ENCODE measurements at places on chromosomes 11 and 22.

- DNase-seq: no peak
These were observed 1.1 kb upstream of the RASSF10 start for GRCh38 chr11:13008061-13008435.

DNA sequence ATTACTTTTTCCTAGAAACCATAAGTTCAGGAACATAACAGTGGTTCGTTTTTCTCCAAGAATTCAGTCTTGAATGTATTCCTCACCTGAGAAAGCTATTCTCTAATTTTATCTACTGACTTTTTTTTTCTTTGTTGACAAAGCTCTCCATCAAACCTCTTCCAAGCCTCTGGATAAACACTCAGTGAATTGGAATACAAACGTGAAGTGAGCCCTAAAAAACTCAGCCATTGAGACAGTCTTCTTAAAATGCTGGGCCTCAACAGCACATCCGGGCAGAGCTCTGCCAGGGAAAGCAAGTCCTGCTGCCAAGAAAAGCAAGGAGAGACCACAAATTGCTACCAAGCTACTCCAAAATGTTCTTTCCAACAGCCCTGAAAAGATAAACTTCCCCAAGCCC lies 7.7 kb upstream of the SLC1A2 start:
- DNase-seq: peak; percentile 62

- no peak for DNase-seq
These were observed 242.7 kb upstream of the NCAM1 start for GRCh38 chr11:112718483-112718882.

DNA sequence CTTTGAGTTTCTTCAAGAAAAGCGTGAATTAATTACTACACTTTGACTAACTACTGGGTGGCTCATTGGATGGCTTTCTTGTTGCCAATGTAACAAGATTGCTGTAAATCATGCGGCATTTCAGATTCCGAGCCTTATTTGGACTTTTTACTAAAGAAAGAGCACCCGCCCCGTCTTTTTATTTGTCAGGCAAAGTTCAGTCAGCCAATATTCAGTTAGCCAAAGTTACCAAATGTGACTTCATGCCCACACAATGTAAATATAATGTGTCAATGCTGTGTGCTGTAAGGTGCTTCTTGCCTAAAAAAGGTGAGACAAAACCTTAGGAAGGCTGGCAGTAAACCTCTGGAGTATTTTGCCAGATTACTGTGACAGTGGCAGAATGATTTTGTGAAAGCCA lies 14.8 kb downstream of the FLI1 start:
- DNase-seq: no peak

GRCh38 chr11:94504689-94505293 lies 7.5 kb upstream of the C11orf97 start:
- DNase-seq: peak; percentile 76

GRCh38 chr11:19435306-19435989 lies 194.7 kb upstream of the E2F8 start:
- peak; percentile 83 for DNase-seq

- no peak for DNase-seq
These were observed 76.5 kb downstream of the RAB30 start for GRCh38 chr11:82995235-82995634.

- no peak for DNase-seq
These were observed 277.6 kb upstream of the ZC3H12C start for GRCh38 chr11:109815500-109816150.

- DNase-seq: no peak
These were observed 9.0 kb upstream of the MUC5AC start for GRCh38 chr11:1148752-1149180.

DNA sequence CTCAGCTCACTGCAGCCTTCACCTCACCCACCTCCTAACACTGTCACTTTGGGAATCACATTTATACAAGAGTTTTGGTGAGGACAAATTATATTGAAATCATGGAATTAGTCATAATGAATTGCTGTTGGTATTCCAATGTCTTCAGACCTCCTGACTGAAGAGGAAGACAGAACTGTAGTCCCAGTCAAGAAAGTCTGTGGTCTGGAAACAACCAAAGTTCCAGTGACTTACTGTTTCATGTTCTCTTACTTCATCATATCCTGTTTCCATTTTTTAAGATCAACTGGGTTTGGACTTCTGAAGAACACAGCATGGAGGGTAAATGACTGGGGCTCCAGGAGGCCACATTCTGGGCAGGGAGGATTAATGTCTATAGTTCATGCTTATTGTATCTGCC lies 43.0 kb upstream of the HIPK3 start:
- DNase-seq: peak; percentile 31

- no peak for DNase-seq
These were observed 79.0 kb downstream of the LDLRAD3 start for GRCh38 chr11:36022882-36023281.

GRCh38 chr11:34756591-34756990 lies 135.7 kb downstream of the EHF start:
- DNase-seq: peak; percentile 10

DNA sequence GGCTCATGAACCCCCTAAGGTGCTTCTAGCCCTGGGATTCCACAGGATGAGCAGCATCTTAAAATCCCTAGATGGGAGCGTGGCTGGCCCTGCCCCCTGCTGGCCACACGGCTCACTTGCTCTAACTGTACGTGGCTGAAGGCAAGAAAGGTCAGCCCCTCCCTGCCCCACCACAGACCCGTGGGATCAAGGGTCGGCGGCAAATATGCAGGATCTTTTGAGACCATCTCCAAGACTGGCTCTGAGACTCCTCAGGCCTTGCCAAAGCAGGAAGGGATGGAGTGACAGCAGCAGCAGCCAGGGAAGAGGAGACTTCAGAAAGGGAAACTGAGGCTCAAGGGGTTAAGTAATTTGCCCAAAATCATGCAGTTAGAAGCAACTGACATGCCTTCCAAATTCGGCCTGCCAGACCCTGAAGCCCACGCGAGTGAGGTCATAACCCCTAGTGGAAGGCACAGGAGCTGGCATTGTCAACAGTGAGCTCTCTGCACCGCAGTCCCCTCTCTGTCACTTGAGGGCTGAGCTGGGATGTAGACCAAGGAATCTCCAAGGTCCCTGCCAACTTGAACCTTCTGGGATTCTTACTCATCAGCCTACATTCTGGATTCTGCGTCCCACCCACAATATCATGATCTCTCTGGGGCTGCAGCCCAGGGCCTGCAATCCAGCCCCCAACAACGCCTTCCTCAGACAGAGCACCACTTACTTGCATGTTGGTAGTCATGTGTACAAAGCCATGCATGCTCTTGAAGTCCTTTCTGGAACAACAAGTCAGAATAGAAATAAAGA lies 31.4 kb downstream of the CREB3L1 start:
- peak; percentile 78 for DNase-seq

DNA sequence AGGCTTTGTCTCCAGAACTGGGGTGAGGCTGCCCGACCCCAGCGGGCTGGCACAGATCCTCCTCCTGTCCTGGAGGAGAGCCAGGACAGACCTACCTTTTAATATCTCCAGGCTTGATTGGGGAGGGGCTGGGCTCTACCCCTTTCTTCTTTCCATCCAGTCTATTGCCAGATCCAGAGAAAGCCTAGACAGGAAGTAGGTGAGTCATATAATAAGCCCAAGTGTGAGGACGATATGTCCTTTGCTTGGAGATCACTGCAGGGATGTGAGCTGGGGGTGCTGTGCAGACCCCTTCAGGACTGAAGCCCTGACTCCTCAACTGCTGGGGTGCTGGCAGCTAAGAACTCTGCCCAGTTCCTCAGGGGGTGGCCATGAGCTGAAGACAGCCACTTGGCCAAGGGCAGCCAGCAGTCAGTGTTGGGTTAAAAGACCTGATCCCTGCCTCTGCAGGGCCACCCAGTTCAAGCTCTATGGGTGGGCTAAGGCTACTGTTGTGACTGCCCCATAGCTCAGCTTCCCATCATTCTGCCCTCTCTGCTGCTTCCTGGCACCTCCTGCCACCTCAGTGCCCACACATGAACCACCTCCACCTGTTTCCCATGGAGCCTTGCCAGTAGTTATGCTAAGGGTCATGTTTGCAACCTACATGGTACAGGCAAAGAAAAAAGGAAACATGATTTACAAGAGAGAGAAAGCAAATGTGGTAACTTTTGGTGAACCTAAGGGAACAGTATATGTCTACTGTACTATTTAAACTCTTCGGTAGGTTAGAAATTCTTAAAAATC lies 8.3 kb upstream of the C22orf39 start:
- no peak for DNase-seq

GRCh38 chr22:46744581-46744980 lies 6.5 kb upstream of the CERK start:
- DNase-seq: no peak

- no peak for DNase-seq
These were observed 38.5 kb downstream of the LRP5 start for GRCh38 chr11:68350759-68351449.

- no peak for DNase-seq
These were observed 233.7 kb upstream of the CADM1 start for GRCh38 chr11:115737875-115738274.

DNA sequence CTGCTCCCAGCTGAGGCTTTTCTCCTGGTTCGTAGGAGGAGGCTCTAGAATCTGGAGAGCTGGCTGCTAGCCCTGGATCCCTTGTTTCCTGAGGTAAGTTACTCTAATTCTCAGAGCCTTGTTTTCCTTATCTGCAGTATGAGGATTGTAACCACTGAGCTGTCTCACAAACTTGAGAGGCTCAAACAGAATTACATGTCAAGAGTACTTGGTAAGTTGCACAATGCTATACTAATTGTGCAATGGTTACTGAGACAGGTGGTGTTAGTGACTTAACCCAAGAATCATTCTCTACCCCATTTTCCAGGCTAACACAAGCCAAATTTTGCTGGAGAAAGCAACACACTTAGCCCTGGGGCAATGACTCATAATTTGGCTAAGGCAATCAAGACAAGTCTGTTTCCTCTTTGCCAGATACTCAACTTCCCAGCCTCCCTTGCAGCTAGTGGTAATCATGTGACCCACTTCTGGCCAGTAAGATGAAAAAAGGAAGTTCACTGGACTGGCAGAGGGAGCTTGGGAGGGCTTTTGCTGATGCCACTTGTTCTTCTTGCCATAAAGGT lies 348.0 kb downstream of the TENM4 start:
- DNase-seq: peak; percentile 99

DNA sequence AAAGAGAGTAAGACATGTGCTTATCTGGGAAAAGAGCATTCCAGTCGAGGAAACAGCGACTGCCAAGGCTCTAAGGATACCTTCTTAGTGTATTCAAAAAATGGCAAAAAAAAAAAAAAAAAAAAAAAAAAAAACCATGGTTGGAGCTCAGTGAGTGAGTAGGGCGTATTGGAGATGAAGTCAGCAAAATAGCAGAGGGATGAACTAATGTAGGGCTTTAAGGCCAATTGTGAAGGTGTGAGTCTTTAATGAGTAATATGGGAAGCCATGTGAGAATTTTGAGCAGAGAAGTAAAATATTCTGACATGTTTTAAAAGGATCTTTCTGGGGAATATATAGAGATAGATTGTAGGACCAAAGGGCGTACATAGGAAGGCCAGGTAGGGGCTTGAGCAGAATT lies 498.6 kb upstream of the ISX start:
- DNase-seq: no peak

DNA sequence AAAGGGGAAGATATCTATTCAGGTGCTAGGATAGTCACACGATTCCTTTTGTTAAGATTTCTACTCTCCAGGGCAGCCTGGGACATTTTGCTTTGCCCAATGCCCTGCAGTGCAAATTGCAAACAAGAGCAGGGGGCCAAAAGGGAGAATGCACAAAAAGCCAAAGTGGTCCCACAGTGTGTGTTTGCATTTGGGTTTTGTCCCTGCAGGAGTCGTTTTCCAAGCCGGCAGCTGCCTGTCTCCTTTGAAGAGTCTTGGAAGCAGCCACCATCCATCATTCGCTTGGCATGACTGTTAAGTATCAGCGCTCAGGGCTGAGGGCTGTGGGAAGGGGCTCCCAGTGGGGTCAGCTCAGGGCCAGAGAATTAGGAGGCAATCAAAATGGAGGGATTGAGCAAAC lies 184.7 kb downstream of the MIAT start:
- DNase-seq: no peak

DNA sequence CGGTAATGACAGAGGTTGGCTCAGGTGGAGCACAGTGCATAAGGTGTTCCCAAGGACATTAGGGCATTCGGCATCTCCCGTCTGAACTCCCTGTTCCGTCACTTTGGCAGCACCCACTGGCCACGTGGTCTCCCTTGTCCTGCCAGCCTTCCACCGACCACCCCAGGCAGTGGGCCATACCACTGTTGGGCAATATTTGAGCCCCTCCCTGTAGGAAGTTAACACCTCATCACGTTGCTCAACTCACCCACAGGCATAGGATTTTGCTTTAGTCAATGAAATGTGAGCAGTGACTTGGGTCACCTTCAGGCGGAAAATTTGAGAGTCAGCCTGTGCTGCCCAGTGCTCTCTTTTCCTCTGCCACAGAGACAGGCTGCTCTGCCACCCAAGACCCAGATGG lies 44.0 kb downstream of the SERPINH1 start:
- no peak for DNase-seq

GRCh38 chr22:39236321-39237317 lies 8.2 kb downstream of the PDGFB start:
- DNase-seq: no peak

DNA sequence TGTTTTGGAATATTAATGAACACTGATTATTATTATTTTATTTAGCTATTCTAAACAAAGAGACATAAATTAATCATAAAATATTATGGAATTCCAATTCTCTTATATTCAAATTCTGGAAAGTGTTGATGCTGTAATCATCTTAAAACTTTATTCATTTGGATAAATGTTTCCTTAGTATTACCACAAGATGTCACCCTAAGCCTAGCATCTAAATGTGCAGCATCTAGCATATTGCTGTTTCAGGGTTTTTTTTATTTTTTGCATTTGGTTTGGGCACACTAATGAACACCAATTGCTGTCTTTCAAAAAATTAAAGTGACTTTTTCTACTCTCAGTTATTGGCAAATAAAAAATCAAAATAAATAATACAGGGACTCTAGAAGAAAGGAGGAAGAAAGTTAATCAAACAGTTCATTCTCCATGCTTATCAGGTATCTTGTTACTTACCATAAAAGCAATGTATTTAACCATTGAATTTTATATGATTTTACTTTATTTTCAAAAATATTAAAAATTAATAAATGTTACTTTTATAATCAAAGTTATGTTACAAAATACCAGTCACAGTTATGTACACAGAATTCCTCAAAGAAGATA lies 31.8 kb downstream of the DLG2 start:
- DNase-seq: peak; percentile 71

- no peak for DNase-seq
These were observed 766 bp upstream of the ZNHIT2 start for GRCh38 chr11:65118097-65118837.

DNA sequence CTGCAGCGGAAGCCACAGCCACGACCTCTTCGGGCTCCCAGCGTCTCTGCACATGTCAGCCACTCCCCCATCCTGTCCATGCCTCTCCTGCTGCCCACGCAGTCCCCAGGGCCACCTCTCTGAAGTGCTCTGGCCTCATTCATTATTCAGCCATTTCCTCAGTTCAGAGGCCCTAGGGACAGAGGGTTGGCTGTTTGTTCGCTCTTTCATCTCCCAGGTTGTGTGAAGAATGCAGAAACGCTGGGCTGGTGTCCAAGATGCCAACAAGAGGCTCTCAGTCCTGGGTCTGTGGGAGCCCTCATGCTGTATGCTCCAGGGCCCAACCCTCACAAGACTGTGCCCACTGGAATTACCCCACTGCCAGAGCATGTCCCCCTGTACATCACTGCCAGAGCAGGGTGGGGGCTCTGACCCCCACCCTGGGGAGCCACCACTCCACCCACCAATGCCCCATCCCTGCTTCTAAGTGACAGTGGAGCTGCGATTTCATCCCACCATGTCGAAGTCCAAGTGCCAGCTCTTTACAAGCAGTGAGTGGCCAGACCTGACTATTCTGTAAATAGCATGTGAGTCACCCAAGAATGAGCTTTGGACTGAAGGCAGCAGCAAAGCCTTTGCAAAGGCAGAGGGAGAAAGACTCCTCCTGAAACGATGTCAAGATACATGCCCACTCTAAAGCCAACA lies 209.6 kb downstream of the BUD13 start:
- peak; percentile 6 for DNase-seq
